ENCODE measurements at places on chromosomes 4 and X. TPM values are rescaled to one million over a fixed set of nuclear protein-coding genes. Genes with fewer than 3 reads are reported as not detected.

The GJB1 gene
- total RNA-seq = not detected

The GPRIN3 gene
- total RNA-seq = not detected

The FBXL5 gene
- 82.7 TPM for total RNA-seq

DNA sequence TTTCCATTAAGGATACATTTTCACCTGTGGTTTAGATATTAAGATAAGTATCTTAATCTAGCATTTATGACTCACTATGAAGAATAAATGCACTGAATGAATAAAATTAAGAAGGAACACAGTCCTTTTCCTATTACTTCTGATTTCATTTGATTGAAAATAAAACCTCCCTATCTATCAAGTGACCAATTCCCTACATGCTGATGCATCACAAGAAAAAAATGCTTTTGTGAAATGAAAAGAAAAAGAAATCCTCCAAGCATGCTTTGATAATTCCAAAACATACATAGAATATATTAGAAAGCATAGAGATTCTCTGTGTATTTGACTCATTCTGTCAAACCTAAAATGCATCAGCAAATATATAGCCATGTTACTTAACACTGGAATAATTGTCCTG is 37.1 kb downstream of the PCDH10 start:
- no peaks in the 10 kb centered on the region for H3K4me1 ChIP-seq
- no peak overlapping the region for H3K4me3 ChIP-seq
- no peaks in the 10 kb centered on the region for H3K36me3 ChIP-seq
- no peak overlapping the region for H3K27ac ChIP-seq

GRCh38 chrX:117936118-117936517 is 180.5 kb downstream of the KLHL13 start:
- H3K36me3 ChIP-seq = no peaks in the 10 kb centered on the region
- H3K27ac ChIP-seq = no peak overlapping the region
- DNase-seq = no peak
- no peak overlapping the region for H3K4me3 ChIP-seq

DNA sequence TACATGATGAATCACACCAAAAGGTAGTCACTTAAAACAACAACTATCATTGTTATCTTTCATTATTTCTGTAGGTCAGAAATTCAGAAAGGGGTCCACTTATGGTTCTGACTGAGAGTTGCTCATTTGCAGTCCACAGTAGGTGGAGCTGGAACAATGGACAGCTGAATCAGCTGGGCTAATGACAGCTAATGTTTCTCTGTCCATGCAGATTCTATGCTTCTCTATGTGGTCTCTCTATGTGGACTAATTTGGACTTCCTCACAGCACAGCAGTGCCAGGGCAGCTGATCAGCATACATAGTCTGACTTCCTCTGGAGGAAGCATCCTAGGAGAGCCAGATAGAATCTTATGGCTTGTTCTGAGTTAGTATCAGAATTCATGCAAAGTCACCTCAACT is 131.7 kb upstream of the INTU start:
- H3K27ac ChIP-seq = no peak overlapping the region
- no peaks in the 10 kb centered on the region for H3K27me3 ChIP-seq
- no peak overlapping the region for H3K4me3 ChIP-seq
- H3K36me3 ChIP-seq = no peaks in the 10 kb centered on the region
- H3K4me1 ChIP-seq = peaks cover 16% of the 10 kb centered on the region

DNA sequence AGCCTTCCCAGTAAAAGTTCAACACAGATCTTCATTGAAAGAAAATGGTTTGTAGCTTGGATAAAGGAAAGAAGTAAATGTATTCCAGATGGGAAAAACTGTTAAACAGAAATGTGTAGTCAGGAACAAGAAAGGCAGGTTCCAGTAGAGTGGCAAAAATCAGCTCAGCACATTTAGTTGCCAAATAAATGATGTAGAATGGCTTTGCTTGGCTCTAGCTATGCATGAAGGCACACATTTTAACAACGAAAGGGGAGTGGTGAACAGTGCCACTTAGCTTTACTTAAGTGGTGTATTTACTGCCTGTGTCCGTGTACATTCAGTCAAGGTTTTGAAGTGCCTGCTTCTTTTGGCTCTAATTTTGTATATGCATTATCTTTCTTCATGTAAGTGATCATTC is 644.5 kb upstream of the ATOH1 start:
- H3K27ac ChIP-seq = no peak overlapping the region
- no peaks in the 10 kb centered on the region for H3K27me3 ChIP-seq
- H3K4me1 ChIP-seq = no peaks in the 10 kb centered on the region
- H3K4me3 ChIP-seq = no peak overlapping the region

DNA sequence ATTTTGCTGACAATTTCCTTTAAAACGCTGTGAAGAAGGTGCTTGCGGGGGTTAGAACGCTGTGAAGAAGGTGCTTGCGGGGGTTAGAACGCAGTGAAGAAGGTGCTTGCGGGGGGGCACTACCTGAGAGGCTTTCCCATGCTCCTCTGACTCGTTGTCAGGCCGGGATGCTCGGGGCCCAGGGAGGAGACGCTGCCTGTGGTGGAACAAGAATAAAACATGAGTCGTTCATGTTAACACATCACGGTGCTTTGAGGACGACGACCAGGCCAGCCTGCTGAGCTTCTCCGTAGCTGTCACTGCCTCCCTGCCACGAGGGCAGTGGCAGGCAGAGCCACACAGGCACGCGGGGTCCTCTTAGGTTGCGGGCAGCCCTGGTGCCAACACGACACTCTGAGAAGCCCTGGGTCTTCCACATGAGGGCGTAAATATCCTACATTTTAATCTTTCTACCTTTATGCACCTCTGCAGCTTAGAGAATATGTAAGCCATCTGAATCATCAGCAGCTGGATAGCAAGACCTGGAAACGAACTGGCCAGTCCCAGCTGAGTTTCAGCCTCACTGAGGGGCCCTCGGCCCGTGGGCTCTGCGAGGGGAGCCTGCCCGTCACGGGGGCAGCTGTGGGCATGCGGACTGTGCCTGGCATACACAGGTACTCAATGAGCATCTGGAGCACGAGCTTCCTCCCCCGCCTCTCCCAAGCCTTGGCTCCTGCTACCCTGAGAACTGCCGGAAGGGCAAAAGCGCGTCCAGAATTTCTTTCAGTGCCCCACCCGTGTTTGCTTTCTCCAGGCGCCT is 47.0 kb downstream of the FGFRL1 start:
- DNase-seq = no peak
- H3K4me1 ChIP-seq = no peaks in the 10 kb centered on the region
- no peak overlapping the region for H3K4me3 ChIP-seq
- no peaks in the 10 kb centered on the region for H3K36me3 ChIP-seq

GRCh38 chr4:168920441-168921065 is 89.5 kb downstream of the CBR4 start:
- no peak for DNase-seq
- H3K4me1 ChIP-seq = 0 out of 2 replicates have a peak, but pooled peaks cover 3% of the 10 kb centered on the region
- H3K27ac ChIP-seq = no peak overlapping the region
- H3K36me3 ChIP-seq = peaks cover 21% of the 10 kb centered on the region
- H3K4me3 ChIP-seq = no peak overlapping the region

- no peaks in the 10 kb centered on the region for H3K36me3 ChIP-seq
- no peaks in the 10 kb centered on the region for H3K27me3 ChIP-seq
- no peak overlapping the region for H3K27ac ChIP-seq
- peaks cover 8% of the 10 kb centered on the region for H3K4me1 ChIP-seq
- H3K4me3 ChIP-seq = no peak overlapping the region
- DNase-seq = peak; percentile 16
Observed at GRCh38 chrX:17488036-17488435, 113.0 kb downstream of the NHS start.

- no peak for DNase-seq
- no peaks in the 10 kb centered on the region for H3K36me3 ChIP-seq
- no peaks in the 10 kb centered on the region for H3K27me3 ChIP-seq
- no peaks in the 10 kb centered on the region for H3K4me1 ChIP-seq
- no peak overlapping the region for H3K4me3 ChIP-seq
Observed at GRCh38 chr4:35970366-35970960, 273.9 kb downstream of the ARAP2 start.

GRCh38 chr4:41526628-41527027 is 11.3 kb upstream of the LIMCH1 start:
- no peaks in the 10 kb centered on the region for H3K36me3 ChIP-seq
- H3K27me3 ChIP-seq = no peaks in the 10 kb centered on the region
- H3K4me3 ChIP-seq = no peak overlapping the region
- no peak for DNase-seq
- H3K4me1 ChIP-seq = no peaks in the 10 kb centered on the region
- no peak overlapping the region for H3K27ac ChIP-seq

- H3K4me3 ChIP-seq = no peak overlapping the region
- H3K4me1 ChIP-seq = no peaks in the 10 kb centered on the region
- peaks cover 23% of the 10 kb centered on the region for H3K27me3 ChIP-seq
- no peaks in the 10 kb centered on the region for H3K36me3 ChIP-seq
Observed at GRCh38 chr4:159097785-159098184, 5.1 kb upstream of the RAPGEF2 start.

DNA sequence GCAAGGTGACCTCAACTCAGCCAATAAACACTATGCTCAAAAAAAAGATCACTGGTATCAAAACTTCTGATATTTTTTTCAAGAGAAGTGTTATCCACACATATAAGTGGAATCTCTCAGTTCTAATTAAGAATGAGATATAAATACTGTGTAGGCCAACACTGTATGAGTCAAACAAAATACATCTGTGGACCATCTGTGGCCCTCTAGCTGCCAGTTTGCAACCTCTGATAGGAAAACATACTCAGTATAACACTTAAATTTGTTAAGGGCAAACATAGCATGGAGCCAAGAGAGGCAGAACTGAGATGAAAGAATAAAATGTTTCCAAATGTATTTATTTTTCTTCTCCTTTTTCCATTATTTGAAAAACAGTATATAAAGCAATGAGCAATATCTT is 377.3 kb downstream of the ARAP2 start:
- no peak overlapping the region for H3K27ac ChIP-seq
- DNase-seq = no peak
- H3K27me3 ChIP-seq = no peaks in the 10 kb centered on the region
- H3K36me3 ChIP-seq = no peaks in the 10 kb centered on the region
- no peak overlapping the region for H3K4me3 ChIP-seq
- no peaks in the 10 kb centered on the region for H3K4me1 ChIP-seq
